GOT3 (cell line): ENCODE measurements at places on chromosomes 16 and 17.

- DNase-seq: no peak
These were observed 152.6 kb downstream of the CYB561 start for GRCh38 chr17:63293323-63294075.

GRCh38 chr17:74773414-74773813 lies 2.7 kb downstream of the NAT9 start:
- DNase-seq: no peak

DNA sequence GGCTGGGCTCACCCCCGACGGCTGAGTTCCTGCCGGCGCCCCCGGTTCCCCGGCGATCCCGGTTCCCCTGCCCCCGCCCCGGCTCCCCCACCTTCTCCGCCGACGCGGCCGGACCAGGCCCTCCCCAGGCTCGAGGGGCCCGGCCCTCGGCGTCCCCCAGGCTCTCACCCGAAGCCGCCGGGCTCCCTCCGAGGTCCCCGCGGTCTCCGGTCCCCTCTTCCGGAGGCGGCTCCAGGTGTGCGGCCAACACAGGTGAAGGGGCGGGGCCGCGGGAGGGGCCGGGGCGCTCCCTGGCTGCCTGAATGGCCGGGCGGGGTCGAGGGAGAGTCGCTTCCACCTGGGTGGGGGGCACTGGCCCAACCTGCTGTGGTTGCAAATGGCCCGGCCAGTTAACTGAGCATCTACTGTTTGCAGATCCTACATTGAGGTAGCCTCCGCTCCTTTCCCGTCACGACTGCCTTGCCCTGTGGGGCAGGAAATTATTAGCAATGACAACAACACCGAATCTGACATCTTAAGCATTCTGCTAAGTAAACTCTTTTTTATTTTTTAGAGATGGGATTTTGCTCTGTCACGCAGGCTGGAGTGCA lies at the start of gene BICDL2:
Gene BICDL2 (minus strand): TSS at position 219 of the 590 bp plus-strand sequence. CDS start 1,448 bp downstream, outside the sequence.
- no peak for DNase-seq

DNA sequence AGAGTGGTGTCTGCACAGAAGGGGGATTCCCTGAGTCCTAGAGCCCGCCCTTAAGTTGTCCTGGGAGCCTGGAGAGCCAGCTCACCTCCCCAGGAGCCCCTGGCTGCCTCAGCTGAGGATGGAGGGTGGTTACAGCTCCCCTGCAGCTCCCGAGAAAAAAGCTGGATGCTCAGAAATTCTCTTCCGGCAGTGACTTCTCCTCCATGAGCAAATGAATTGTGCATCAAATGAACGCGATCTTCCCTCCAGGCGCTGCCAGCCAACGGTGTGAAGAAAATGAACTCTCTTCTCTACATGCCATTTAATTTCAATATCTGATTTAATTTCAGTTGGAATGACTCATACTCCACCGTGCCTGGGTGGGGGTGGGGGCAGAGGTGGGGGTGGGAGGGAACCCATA lies 14.3 kb upstream of the C16orf74 start:
- DNase-seq: no peak

DNA sequence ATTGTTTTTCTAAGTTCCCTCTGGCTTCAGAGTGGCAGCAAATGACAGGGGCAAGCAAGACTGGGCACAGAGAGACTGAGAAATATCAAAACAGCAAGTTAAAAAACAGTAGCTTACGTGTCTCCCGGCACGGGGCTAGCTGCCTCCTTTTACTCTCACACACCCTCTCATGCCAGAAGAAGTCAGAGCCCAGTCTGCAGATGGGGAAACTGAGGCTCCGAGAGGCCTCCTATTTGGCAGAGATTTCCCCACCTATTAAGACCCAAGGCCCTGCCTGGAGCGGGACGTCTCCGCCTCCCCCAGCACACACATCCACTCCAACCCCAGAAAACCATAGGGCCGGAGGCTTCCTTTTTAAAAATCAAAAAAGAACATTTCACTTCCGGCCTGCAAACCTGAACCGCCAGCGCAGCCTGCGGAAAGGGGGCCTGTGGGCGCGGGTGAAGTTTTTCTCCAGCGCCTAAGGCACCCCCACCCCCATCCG lies 832 bp downstream of the CARHSP1 start:
- no peak for DNase-seq

DNA sequence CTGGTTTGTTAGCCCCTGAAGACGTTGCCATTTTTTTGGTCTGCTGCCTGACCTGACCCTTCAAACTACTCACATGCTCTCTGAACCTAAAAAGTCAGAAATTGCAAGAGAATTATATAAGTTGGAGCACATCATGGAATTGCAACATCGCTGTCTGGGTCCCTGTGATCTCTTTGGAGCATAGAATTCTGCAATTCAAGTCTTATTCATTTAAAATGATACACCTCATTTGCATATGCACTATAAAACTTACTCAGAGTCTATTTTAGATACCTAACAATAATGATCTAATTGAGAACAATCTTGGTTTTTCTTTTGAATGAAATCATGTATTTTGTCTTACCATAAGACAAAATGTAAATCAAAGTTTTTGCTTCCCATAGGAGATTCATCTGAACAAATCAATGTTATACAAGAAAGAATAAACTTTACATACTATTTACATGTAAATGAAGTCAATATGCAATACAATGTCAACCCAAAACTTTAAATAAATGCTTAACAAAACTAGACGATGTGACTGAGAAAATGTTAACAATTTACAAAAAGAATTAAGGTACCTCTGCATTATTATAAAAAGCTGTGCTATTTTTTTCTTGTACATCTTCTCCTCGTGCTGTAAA lies 99.7 kb downstream of the HELZ start:
- DNase-seq: no peak
